ENCODE measurements at places on chromosomes 3 and 15.

DNA sequence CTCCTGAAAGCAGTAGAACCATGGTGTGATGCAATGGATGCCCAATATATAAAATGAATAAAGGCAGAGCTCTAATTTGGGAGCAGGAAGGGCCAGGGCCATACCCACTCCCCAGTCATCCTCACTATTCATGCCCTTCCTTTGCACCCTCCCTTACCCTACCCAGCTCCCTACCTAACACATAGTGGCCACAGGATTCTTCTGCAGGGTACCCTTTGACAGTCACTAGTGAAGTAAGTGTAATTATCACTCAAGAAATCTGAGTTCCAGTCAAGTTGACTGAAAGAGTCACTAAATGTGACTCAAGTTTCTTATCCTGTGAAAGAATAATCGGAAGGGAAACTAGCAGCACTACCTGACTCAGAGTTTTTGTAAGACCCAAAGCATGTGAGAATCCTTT lies 69.2 kb downstream of the RASA2 start:
- DNase-seq: no peak

DNA sequence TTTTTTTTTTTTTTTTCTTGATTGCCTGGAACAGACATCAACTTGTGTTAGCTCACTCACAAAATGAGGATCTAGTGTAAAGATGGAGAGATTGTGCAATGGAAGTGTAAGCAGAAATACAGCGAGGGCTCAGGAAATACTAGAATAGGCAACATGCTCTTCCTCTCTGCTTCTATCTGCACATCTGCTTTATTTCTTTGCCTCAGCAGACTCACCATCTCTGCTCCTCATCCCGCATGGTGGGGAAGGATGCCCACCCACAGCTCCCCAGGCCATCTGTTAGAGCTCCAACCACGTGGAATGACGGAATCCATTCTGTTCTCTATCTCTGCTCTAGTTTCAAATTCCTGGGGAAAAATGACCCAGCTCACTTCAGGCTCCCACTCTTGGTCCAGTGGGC lies 128.0 kb upstream of the ADAMTS9 start:
- no peak for DNase-seq

GRCh38 chr3:132843851-132844553 lies 121.8 kb upstream of the NPHP3 start:
- no peak for DNase-seq

- DNase-seq: no peak
These were observed 53.8 kb downstream of the GASK1A start for GRCh38 chr3:43032646-43033628.

DNA sequence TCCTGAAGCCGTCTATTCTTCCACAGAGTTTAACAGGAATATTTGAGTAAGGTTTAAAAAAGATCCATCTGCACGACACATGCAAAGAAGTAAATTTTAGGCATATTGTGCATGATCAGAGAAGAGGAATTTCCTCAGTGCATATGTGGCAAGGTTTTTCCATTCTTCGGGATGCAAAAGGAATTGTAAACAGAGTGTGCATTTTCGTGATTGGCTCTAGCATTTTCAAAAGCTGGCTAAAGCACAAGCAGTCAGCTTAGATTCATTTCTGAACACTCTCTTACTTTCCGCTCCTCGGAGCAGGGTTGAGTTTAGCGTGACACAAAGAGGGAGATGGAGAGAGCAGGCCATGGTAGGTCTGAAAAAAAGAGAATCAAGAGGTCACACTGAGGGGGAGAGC lies 128.2 kb downstream of the ADAMTS9 start:
- no peak for DNase-seq
